ENCODE measurements at places on chromosomes 4 and X.

DNA sequence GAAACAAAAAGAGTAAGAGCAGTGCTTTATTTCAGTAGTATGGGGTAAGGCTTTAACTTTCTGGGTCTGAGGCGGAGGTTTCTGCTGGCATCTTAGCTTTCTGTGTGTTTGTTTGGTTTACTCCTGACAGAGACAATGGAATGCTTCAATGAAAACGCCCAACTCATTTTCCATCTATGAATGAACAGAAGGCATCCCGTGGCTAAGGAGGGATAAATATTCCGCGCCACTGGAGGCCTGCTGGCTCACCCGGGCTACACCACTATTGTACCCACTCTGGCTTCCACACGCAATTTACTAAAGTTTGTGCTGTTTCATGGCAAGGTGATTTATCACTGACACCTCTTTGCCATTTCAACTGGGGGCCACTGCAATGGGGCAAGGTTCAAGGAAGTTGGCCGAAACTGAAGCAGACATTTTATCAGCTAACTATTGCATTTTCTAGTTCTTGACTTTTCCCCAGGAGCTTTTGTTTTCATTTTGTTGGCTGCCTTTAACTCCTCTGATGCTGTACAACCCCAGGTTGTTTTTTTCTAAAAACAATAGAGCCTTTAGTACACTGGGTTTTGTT lies 32.8 kb upstream of the PPARGC1A start:
- DNase-seq = no peak

- no peak for DNase-seq
These were observed 1.4 kb upstream of the FAM53A start for GRCh38 chr4:1685235-1686150.

- DNase-seq = no peak
These were observed 12.5 kb upstream of the SPATA4 start for GRCh38 chr4:176207839-176208238.

GRCh38 chr4:57023104-57023503 lies 44.4 kb downstream of the POLR2B start:
- no peak for DNase-seq

- DNase-seq = no peak
These were observed 61.5 kb downstream of the CCNI start for GRCh38 chr4:77014256-77014655.

DNA sequence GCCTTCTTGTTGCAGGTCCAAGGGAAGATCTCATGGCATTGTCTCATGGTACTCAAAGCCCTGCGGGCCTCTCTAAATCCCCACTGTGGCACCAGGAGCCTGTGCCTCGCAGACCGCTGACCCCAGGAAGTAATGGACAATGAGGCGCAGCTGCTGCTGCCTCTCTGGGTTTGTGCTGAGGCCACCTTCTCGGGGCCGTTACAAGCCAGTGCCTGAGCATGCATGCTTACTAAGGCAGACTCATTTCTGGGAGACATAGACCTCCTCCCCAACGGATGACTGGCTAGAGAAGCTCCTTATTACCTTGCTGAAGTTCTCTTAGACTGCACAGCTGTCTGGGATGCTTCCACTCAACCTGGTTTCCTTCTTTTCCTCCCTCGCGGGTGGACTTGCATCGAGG lies 1.3 kb downstream of the BDH2 start:
- no peak for DNase-seq

DNA sequence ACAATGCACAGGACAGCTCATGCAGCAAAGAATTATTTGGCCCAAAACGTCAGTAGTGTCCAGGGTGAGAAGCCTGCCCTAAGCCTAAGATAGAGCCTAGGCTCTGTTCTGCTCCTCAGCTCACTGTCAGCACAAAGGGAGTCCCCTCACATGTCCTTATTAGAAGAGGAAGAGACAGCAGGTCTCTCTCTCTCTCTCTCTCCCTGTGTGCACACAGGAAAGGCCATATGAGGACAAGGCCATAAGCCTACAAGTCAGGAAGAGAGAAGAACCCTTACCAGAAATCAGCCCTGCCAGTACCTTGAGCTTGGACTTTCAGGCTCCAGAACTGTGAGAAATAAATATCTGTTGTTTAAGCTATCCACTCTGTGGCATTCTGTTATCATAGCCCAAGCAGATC lies 20.4 kb downstream of the FAM184B start:
- DNase-seq = no peak

DNA sequence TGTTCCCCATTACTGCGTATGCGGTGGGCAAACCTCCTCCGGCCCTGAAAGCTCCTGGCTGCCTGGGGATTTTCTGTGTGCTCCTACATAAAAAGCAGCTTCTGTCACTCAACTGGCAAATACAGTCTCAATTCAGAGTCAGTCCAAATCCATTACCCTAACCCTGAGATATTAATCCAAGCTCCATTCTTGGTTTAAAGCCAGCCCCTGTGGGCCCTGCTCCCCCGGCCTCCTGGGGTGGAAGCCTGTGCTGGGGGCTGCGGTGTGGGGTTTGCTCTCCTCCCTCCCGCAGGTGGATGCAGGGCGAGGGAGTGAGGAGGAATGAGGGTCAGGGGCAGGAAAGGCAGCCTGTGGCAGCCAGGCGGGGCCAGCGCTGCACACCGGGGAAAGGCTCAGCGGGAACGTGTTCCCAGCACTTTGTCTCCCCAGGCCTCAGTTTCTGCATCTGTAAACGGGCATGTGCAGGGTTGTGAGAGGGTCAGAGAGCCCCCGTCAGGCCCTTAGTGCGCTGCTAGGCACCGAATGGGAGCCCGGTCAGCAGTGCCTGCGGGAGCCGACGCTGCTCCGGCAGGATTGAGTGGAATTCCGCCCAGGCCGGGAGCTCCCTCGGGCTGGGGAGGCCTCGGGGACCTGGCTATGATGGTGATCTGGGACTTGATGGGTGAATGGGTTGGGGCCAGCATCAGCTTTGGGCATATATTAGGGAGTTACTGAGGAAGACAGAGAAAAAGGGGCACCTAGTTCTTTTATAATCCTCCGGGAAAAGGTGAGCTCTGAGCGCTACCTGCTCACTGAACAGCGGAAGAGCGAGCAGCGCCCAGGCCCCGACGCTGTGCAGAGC lies 6.3 kb upstream of the RGS12 start:
- peak; percentile 12 for DNase-seq

Data from activated CD8-positive, alpha-beta T cell treated with anti-CD3 and anti-CD28 coated beads, Interleukin-2, amount 10 ng/mL, durations not matched to agents 7 days and 5 days (primary cell).